ENCODE measurements at places on chromosomes 16 and 17.

GRCh38 chr17:77892469-77893143 is 65.9 kb upstream of the TNRC6C start:
- no peak for DNase-seq

- DNase-seq = no peak
Measured at GRCh38 chr16:28999577-28999976, 14.7 kb downstream of the LAT start.

GRCh38 chr17:8192070-8192815 is 2.3 kb upstream of the BORCS6 start:
- peak; percentile 28 for DNase-seq

DNA sequence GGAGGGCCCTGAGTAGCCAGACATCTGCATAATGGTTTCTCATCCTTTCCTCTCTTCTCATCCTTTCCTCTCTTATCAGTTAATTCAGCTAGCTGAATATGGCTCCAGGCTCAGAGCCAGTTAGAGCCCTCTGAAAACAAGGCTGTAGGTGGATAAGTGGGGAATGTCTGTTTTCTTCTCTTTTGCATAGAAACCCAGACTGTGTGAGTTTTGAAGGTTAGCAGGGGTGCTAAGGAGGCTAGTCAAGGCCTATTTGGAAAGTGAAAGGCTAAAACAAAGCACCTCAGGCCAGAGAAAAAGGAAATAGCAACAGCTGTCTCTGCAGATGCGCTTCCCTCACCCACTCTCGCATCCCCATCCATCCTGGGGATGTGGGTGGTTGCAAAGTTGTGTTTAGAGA is 420.9 kb downstream of the SHISA9 start:
- DNase-seq = no peak

GRCh38 chr17:55466671-55467070 is 44.6 kb downstream of the SMIM36 start:
- no peak for DNase-seq

GRCh38 chr17:38922538-38923297 is 2.7 kb upstream of the LASP1NB start:
- DNase-seq = no peak

GRCh38 chr17:45789874-45790273 is 5.8 kb downstream of the CRHR1 start:
- DNase-seq = no peak

GRCh38 chr16:85430523-85431421 is 182.3 kb upstream of the GSE1 start:
- DNase-seq = no peak

DNA sequence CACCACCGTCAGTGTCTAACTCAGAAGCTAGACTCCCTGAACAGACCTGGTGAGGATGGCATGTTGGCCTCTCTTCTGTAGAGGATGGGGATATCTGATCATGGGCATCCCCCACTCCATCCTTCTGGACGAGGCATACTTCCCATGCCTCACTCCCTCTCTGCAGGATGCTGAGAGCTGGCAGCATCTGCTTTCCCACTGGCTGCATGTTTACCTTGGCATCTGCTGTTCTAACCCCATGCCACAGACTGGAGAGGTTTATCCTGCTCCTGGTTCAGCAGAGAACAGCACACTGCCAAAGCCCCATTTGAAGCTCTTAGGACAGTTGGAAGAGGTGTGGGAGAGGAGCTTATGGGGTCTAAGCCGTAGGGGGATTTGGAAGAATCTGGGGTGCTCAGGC is 46.0 kb downstream of the YPEL2 start:
- DNase-seq = no peak

GRCh38 chr16:81836279-81837054 is 57.4 kb downstream of the PLCG2 start:
- no peak for DNase-seq

GRCh38 chr17:74879308-74879707 is 6.5 kb upstream of the FDXR start:
- no peak for DNase-seq

- no peak for DNase-seq
Measured at GRCh38 chr17:28579526-28579925, 2.8 kb upstream of the ALDOC start.

DNA sequence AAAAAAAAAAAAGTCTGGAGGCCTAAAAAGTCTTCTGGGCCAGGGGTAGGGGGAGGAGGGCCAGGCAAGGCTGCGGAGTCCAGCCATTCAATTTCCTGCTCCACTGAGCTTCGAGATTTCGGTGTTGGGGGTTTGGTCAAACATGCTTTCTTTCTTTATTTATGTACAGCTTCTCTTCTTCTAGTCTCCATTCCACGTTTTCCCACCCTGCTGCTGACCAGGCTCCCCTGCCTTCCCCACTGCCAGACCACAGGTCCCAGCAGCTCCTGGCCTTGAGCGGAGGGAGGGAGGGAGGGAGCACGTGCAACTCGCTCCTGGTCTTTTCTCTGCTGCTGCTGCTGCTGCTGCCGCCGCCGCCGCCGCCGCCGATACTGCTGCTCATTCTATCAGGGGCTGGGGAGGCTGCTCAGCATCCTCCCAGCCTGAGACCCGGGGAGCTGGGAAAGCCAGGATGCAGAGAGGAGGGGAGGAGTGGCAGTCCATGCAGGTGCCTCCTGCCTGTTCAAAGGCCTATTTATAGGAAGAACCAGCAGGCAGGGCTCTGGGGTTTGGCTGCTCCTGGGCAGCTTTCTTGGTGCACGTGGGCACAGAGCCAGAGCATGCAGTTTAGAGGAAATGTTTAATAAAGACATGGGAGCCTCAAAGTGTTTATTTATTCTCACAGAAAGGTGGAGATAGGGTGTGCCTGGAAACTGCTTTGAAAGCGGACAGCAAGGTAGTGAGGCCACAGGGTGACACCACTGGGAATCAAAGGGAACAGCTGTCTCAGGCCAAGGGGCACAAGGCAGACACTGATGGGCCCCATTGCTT is 23.4 kb upstream of the ZFHX3 start:
- no peak for DNase-seq

DNA sequence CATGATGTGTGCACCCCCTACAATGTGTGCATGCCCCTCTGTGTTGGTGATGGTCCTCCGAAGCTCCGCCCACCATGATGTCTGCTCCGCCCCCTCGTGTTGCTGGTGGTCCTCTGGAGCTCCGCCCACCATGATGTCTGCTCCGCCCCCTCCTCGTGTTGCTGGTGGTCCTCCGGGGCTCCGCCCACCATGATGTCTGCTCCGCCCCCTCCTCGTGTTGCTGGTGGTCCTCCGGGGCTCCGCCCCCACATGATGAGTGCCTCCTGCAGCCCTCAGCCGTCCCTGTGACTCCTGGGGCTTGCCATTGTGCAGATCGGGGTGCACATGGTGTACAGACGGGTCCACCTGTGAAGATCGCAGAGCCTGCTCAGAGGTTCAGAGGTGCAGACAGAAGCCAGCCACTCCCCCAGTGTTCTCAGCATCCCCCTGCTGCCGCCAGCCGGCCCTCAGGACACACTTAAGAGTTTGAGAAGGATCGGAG is 129.1 kb upstream of the CHMP6 start:
- DNase-seq = no peak

DNA sequence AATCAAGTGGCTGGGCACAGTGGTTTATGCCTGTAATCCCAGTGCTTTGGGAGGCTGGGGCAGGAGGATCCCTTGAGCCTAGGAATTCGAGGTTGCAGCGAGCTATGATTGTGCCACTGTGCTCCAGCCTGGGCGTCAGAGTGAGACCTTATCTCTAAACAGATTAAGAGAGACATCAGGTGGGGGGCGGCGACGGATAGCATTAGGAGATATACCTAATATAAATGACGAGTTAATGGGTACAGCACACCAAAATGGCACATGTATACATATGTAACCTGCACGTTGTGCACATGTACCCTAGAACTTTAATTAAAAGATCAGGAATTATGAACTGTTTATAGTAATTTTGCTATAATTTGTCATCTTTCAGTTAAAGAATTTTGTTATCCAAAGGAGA is 10.3 kb downstream of the RAD51C start:
- DNase-seq = no peak

- no peak for DNase-seq
Measured at GRCh38 chr16:11179574-11179973, 76.4 kb downstream of the SOCS1 start.

DNA sequence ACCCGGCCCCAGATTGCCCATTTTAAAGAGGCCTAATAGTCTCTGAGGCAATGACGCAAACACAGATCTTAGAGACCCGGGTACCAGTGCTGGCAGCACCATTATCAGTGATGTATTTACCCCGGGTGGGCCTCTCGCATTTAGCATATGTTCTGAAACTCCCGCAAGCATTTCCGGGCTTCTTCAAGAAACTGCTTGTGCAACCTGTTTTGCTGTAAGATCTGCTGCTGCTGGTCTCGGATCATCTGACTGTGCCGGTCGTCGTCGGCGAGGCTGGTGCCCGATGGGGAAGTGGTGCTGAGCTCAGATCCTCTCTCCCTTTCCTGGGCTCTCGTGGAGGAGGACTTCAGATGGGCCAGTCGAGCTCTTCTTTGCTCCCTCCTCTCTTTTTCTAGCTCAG is 12.5 kb downstream of the CEP295NL start:
- DNase-seq = peak; percentile 10

- DNase-seq = no peak
Measured at GRCh38 chr16:88977812-88978607, 1.0 kb upstream of the CBFA2T3 start.

DNA sequence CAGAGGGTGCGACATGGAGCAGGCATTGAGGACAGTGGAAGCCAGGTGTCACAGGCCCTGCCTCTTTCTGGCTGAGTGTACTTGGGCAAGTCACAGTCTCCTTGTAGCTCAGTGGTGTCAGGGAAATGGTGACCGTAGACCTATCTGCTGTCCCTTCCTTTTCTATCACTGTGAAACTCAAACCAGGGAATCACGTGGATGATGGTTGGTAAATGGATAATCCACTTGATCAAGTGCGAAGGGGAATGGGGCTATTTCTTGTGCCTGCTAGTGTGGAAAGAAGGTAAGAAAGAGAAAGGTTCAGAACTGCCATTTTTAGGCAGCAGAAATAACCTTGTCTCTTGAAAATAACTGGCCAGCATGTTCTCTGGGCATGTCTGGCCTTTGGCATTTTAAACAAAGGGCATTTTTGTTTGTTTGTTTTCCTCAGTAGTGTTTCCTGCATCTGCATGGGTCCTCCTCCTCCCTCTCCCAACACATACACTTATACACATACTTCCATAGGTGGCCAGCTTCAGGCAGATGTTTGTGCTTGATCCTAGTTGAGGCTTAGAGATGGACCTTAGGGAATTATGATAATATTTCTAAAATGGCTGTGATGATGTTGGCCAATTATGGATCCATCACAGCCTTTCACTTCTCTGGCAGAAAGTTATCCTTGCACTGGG is 7.1 kb downstream of the TBX4 start:
- no peak for DNase-seq

- no peak for DNase-seq
Measured at GRCh38 chr17:80913928-80914821, 77.5 kb upstream of the CHMP6 start.

GRCh38 chr16:75044800-75045361 is 46.1 kb downstream of the ZNRF1 start:
- no peak for DNase-seq

DNA sequence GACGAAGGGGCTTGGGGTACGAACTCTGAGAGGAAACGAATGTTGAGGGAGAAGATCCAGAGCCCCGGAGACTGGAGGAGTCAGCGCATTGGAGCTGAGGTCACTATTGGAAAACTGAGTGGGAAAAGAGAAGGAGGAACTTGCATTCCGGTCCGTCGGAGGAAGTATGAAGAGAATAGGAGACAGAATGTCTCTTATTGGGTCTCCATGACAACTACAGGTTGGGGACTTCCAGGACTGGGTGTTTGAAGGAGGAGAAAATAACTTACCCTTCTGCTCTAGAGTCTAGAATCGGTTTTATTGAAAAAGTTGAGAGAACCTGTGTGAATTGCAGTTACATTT is 537 bp downstream of the GOSR1 start:
- DNase-seq = peak; percentile 11

DNA sequence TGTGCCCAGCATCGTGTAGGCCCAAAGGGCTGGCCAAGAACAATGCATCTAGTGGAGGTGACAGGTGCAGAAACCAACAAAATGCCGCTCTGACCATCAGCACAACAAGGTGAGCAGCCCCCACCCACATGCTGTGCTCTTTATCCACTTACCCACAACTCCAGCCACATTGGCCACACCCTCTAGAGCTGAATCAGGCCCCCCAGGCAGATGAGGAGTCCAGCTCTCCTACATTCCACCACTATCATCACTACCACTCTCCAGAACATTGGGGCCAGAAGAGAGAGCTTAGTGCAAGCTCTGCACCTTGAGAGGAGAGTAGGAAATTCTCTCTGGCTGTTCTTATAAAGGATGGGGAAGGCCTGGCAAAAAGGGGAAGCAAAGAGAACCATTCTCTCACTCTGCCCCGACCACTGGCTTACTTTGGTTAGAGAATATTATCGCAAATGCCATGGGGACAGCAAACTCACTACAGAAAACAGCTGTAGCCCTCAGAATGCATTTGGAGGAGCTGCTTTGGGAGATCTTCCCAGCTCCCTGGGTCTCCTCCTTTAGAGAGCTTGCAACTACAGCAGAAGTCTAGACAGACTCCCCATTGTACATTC is 75.0 kb downstream of the TMEM132E start:
- DNase-seq = no peak

GRCh38 chr16:78142788-78143187 is 43.3 kb downstream of the WWOX start:
- DNase-seq = no peak

DNA sequence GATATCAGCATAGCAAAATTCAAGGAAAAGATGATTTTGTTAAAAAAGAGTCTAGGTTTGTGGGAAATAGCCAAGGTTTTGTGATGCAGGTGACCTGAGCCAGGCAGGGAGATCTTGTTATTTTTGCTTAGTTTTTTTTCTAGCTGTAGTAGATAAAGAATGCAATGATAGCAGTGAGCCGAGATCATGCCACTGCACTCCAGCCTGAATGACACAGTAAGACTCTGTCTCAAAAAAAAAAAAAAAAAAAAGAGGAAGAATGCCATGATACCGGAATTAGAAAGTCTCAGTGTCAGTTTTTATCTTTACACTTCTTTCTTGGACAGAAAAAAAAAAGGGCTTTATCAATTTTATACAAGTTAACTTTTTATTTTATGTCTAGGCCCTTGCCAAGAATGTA is 27.5 kb downstream of the TMEM238L start:
- no peak for DNase-seq

- no peak for DNase-seq
Measured at GRCh38 chr16:1147027-1147426, 5.9 kb upstream of the CACNA1H start.

DNA sequence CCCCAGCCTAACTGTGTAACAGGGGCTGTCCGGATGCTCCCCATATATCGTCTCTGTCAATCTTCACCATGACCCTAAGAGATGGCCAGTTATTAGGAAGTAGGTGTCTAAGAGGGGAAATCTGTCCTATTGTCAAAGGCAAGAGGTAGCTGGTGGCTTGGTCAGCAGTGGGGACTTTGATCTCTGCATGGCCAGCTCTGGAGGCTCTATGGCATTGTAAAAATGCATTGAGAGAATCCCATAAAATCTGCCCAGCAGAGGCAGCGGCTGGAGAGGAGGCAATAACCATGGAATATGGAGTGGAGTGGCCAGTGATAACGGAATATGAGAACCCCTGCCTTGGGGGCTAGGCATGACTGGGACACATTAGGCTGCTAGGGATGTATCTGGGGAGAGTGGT is 88.8 kb downstream of the MRM1 start:
- DNase-seq = no peak

All from effector CD4-positive, alpha-beta T cell (primary cell).